ENCODE measurements at places on chromosomes 6 and 20.

DNA sequence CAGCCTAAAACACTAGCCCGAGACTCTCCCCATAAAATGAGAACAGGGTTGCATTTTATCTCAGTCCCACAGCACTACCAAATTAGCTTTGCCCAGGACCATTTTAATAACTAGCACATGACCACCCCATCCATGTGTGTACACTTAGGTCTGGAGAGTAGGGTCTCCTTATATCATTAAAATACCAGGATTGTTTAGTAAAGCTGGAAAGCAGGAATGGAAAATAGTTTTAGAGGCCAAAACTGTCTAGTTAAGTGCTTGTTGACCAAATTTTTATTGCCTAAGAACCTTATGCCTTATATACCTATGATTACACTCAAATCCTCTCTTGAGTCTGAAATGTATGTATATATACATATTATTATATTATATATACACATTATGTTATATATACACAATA lies 608.4 kb downstream of the HDGFL1 start:
- DNase-seq: no peak

- DNase-seq: no peak
Observed at GRCh38 chr6:5412017-5412416, 150.7 kb downstream of the FARS2 start.

DNA sequence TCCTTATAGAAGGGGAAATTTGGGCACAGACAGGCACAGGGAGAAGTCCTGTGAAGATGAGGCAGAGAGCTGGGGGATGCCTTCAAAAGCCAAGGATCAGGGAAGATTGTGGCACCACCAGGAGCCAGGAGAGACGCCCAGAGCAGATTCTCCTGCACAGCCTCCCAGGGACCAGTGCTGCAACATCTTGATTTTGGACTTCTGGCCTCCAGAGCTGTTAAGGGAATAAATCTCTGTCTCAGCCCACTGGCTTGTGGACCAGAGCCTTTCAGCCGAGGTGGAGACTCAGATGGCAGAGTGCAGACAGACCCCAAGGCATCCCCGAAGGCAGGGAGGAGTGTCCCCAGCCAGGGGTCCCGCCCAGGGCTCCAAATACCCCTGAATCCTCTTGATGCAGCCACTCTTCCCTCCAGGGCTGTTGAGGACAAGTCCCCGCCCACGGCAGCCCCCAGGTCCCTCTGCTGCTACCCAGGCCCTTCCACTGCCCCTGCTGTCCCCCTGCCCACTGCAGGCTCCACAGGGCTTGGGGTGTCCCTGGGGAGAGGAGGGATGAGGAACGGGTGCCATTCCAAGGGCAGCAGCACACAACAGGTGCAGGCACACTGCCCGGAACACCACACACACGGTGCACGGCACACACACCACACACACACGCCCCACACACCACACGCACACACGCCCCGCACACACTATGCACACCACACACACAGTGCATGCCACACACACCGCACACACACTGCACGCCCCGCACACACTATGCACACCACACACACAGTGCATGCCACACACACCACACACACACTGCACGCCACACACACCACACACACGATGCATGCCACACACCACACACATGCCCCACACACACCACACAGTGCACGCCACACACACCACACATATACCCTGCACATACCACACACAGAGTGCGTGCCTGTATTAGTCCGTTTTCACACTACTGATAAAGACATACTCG lies 311.4 kb downstream of the TAF4 start:
- no peak for DNase-seq

GRCh38 chr20:55888685-55889084 lies 116.6 kb downstream of the CBLN4 start:
- no peak for DNase-seq

GRCh38 chr20:63748070-63748933 lies 8.7 kb downstream of the SLC2A4RG start:
- DNase-seq: no peak

DNA sequence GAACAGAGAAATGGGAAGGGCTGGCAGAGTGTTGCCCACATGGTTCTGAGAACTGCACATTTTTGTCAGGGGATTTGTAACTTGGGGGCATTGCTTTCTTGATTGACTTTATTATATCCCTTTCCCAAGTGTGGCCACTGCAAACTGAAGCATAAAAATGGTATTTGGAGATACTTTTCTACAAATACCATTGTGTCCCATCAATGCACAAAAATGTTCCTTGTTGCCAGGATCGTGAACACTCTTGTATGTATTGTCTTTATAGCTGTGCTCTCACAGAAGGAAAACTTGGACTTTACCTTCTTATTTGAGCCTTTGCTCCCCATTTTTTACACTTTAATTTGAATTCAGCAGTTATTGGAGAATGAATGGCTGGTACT lies 57.1 kb upstream of the C20orf144 start:
- no peak for DNase-seq

DNA sequence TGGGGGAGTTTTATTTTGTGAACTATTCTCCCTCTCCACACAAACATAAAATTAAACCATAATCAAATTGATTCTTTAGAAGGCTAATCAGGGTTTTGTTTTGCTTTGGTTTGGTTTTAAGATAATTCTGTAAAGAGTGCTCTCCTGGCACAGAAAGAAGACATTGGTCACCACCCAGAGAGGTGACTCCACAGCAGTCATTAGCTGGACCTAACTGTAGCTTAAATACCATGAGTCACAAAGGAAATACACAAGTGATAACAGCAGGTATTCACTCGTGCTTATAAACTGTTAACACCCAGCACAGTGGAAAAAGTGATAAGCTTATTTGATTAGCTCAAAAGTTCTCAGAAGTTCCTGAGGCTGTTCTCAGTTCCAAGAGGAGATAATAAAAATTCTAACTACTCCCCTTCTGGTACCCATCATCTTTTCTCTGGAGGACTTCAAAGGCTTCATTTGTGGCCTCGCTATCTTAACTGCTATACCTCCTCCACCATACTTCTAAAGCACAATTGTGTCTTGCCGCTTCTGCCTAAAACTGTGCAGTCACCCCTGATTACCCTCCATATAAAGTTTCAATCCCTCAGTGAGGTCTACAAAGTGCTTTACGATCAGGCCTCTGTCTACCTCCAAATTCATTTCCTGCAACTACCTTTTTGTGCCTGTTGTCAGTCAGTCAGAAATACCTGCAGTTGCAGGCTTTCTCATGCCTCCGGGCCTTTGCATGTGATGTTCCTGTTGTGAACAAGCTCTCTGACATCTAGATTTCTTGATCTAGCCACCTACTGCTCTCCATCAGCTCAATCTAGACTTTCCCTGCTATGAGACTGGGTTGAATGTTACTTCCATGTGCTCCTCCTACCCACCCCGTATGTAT lies 201.1 kb downstream of the SAMD5 start:
- DNase-seq: no peak

GRCh38 chr6:150395388-150396009 lies 26.7 kb downstream of the IYD start:
- DNase-seq: no peak

DNA sequence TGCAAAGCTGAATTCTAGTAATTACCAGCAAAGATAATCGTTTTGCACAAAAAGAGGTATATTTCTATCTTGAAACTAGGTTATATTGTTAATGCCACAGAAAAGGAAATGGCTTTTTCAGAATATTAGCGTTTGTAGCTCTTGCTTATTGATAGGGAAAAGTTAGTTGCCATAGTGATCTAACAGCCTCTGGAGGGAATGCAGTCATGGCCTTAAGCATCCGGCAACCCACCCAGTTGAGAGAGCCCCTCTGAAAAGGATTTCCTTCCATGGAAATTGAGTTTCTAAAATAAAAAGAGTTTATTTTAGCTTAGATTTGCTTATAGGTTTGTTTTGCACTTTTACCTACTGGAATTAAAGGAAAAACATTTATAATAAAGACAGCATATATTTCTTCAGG lies 224.5 kb downstream of the BCKDHB start:
- no peak for DNase-seq

GRCh38 chr6:55445648-55446204 lies 118.5 kb downstream of the GFRAL start:
- DNase-seq: no peak

DNA sequence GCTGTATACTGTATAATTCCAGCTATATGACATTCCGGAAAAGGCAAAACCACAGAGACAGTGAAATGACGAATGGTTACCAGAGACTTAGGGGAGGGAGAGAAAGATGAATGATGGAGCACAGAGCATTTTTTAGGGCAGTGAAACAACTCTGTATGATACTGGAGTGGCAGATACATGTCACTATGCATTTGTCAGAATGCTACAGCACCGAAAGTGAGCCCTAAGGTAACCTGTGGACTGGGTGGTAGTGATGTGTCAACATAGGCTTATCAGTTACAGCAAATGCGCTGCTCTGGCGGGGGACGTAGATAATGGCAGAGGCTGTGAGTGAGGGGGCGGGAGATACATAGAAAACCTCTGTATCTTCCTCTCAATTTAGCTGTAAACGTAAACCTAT lies 201.3 kb upstream of the SSTR4 start:
- DNase-seq: no peak

DNA sequence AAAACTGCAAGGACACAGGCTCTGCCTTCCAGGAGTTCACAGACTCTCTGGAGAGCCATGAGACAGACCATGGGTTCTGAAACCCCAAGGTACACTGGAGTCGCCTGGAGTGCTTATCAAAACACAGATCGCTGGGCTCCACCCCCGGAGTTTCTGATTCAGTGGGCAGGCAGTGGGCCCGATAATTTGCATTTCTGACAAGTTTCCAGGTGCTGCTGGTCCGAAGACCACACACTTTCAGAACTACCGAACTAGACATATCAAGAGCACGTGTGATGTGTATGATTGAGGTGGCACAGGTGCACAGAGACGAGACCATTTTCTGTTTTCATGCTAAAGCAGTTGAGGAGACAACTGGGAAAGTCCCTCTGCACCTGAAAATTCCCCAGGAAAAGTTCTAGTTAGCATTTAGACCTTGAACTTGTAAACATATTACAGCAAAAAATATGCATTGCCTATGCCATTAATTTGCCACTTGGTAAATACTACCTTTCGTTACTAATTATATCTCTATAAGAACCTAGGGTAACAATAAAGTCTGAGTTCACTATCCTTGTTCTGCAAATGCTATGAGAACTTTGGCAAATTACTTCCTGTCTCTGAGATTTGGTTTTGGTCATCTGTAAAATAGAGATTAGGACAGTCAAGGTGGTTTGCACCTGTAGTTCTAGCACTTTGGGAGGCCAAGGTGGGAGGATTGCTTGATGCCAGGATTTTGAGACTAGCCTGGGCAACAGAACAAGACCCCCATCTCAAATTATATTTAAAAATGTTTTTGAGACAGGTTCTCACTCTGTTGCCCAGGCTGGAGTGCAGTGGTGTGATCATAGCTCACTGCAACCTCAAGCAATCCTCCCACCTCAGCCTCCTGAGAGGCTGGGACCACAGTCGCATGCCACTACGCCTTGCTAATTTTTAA lies 14.3 kb upstream of the PIM1 start:
- DNase-seq: no peak

- DNase-seq: no peak
Observed at GRCh38 chr20:38554986-38555385, 26.0 kb upstream of the ADIG start.

DNA sequence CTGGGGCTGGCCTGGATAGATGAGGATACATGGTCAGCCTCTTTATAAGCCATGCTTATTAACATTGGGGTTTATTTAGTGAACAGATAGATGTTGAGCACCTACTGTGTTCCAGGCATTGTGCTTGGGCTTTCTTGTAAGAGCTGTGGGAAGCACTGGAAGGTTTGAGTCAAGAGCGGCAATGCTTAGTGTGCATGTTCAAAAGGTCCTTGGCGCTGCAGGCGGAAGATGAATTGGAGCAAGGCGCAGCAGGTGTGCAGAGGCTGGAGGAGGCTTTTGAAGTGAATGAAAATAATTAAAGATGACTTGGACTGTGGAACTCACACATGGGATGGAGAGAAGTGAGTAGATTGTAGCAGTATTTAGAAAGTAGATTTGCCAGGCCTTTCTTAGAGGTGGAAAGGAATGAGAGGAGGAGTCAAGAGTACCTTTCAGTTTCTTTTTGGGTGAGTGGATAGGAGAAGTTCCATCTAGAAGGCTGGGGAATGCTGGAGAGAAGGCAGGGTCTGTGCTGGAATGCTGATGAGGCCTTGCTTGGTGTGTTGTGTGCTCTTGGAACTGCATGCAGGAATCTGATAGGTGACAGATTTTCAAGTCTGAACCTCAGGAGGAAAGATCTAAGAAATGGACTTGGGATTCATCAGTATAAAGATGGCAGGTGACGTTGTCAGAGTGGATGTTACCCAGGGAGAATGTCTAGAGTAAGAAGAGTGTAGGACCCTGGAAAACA lies 26.4 kb downstream of the SNX9 start:
- no peak for DNase-seq

- no peak for DNase-seq
Observed at GRCh38 chr6:90301816-90302215, 5.2 kb upstream of the BACH2 start.

DNA sequence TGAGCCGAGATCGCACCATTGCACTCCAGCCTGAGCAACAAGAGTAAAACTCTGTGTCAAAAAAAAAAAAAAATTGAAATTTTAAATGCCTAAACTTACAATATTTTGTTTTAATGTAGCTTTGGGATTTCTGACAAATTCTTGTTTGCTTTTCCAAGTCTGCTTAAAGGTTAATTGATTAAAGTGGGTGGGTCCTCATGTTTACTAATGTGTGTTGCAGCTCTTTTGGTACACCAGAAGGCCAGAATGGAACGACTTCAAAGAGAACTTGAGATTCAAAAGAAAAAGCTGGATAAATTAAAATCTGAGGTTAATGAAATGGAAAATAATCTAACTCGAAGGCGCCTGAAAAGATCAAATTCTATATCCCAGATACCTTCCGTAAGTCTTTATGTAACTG lies 2.7 kb upstream of the SUMO4 start:
- DNase-seq: no peak

DNA sequence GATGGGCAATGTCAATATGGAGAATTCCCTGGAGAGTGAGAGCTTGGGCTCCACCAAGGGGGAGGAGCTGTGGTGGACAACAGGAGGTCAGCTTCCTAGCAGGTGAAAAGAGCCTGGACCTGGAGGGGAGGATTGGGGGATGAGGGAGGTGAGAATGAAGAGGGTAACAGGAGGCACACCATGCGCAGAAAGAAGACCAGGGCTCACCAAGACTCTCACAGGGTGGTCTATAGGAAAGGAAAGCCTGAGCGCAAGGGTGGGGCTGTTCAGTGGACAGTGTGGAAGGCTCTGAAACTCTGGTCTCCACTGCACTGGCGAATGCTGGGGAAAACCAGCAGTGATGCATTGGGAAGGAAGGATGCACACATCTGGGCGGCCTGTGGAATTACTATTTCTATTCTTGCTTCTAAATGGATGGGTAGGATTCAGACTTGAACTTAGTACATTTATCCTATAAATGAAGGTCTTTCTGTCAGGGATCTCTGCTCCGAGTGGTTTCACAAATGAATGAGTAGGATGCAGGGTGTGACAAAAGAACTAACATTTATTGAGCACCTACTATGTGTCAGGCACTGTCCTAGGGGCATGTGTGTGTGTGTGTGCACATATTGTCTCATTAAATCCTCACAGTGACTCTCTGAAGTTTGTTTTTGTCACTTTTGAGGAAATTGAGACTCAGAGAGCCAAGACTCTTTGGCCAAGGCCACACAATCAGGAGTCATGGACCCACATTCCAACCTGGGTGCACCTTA lies 152.7 kb downstream of the CD83 start:
- no peak for DNase-seq

GRCh38 chr20:39397646-39398045 lies 435.5 kb downstream of the DHX35 start:
- no peak for DNase-seq
